CD4-positive, alpha-beta T cell (primary cell): ENCODE measurements at places on chromosomes 2 and 18. TPM values are rescaled to one million over a fixed set of nuclear protein-coding genes. Genes with fewer than 3 reads are reported as not detected.

- no peaks in the 10 kb centered on the region for H3K27me3 ChIP-seq
- H3K4me1 ChIP-seq: no peaks in the 10 kb centered on the region
- H3K4me3 ChIP-seq: no peak overlapping the region
- H3K36me3 ChIP-seq: no peaks in the 10 kb centered on the region
These were observed 89.5 kb upstream of the NCK2 start for GRCh38 chr2:105655244-105655643.

- no peak overlapping the region for H3K27ac ChIP-seq
- H3K27me3 ChIP-seq: no peaks in the 10 kb centered on the region
These were observed 185.9 kb downstream of the PDE1A start for GRCh38 chr2:182240862-182241371.

DNA sequence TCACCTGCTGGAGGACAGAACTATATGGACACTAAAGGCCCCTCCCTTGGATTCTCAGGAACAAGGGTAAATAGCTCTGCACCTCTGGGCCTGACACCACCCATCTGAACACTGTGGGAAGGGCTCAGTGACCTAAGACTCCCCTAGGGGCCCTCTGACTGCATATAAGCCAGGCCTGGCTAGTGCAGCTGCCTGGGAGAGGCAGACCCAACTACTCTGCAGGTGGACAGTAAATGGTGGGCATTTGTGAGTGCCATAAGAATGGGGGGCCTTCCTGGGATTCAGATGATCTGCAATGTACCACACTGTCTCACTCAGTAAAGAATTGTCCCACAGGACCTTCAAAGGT is 11.2 kb upstream of the WIPF1 start:
- peaks cover 34% of the 10 kb centered on the region for H3K36me3 ChIP-seq
- H3K27me3 ChIP-seq: no peaks in the 10 kb centered on the region
- DNase-seq: no peak
- no peak overlapping the region for H3K4me3 ChIP-seq
- peak overlapping the region; percentile 73 for H3K27ac ChIP-seq

Gene MYO5B
- total RNA-seq: not detected

Gene LIMS2
- total RNA-seq: 7.0 TPM

- H3K27me3 ChIP-seq: no peaks in the 10 kb centered on the region
- DNase-seq: no peak
- H3K27ac ChIP-seq: no peak overlapping the region
- H3K4me3 ChIP-seq: no peak overlapping the region
These were observed 333.0 kb downstream of the CLIP4 start for GRCh38 chr2:29448096-29448688.
